ENCODE measurements at places on chromosomes 5 and 9.

- peak; percentile 59 for DNase-seq
These were observed 21.5 kb downstream of the BTF3 start for GRCh38 chr5:73519531-73520283.

- no peak for DNase-seq
These were observed 136.5 kb downstream of the STK32A start for GRCh38 chr5:147371290-147371689.

DNA sequence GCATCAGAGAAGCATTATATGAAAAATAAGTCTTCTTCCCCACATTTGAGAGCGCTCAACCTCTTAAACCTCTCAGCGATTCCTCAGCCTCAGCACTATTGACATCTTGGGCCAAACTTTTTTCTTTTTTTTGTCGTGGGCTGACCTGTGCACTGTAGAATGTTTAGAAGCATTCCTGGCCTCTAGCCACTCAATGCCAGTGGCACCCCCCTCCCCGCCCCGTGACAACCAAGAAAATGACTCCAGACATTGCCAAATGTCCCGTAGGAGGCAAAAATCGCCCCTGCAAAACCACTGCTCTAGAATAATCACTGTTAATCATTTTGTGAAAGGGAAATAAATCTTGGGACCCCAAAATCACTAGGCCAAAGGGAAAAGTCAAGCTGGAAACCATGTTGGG, 129.1 kb upstream of the BOD1 start:
- DNase-seq: no peak

DNA sequence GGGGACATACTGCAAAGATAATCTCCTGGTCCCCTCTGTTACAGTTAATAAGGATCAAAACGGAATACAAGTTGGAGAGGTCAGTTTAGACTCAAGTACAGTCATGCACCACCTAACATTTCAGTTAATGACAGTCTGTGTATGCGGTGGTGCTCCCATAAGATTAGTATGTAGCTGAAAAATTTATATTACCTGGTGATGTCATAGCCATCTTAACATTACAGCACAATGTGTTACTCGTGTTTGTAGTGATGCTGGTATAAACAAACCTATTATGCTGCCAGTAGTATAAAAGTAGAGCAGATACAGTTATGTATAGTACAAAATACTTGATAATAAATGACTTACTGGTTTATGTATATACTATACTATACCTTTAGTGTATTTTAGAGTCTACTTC, 207.9 kb downstream of the GDNF start:
- no peak for DNase-seq

- no peak for DNase-seq
These were observed 186.6 kb downstream of the HINT1 start for GRCh38 chr5:130978475-130978874.

DNA sequence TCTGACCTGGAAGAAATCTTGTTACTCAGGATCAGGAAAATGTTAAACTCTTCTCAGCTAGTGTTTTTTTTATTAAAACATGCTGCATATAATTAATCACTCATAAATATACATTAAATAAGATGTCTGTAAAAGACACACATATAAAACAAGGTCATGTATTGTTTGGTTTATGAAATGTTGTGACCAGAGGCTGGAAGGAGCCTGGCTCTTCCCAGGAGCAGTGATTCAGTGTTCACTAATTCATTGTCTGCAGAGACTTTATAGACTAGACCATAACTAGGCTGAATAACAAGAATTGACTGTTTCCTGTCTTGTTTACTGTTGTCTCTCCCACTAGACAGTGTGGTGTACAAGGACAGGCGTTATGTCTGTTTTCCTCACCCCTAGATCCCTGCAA, 49.1 kb upstream of the ANKRD55 start:
- no peak for DNase-seq

- DNase-seq: peak; percentile 8
These were observed 133.7 kb downstream of the DMAC1 start for GRCh38 chr9:7665874-7666273.

DNA sequence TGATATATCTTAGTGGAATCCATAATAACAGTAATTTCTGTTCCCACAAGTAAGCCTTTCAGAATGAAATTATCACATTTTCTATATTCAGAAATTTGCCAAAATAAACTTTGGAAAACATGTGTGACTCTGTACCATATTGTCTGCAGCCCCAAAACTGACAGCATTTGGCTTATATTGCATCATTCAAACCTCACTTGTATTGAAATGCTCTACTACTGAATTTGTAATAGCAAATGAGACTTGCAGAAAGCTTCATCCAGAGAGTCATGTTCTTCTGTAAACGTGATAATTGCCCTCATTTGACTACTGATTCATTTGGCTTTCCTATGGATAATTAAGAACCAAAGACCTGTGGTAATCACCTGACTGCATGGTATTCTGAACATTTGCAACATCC, 1249.5 kb upstream of the CDH18 start:
- no peak for DNase-seq

DNA sequence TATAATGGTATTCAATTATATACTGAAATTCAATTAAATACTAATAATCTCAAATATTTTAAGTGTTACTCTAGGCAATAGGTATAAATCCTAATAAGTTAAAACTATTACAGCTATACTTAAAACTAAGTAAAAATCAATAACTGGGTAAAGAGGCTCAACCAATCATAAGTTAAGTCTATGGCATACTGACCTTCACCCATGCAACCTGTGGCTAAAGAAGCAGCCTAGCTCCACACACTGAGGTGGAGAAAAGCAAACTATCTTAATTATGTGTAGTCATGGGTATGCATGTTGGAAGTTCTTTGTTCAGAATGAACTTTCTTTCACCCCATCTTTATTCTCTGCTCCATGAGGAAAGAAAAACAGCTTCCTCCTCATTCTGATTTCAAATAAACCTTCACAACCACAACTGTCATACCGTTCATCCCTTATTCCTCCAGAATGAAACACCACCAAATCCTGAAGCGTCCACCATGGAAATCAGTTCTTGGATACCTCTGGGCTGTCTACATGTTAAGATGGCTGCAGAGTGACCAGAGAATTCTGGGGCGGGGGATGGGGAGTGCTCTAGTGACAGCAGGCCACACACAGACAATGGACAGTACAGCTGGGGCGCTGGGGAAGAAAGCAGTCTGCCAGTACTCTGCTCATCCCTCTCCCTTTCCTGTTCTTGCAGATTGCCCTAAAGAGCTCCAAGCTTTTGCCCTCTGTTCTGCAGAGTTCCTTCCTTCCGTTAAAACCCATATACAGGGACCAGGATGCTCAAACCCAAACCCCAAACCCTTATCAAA, 62.3 kb downstream of the RIGI start:
- DNase-seq: no peak

GRCh38 chr9:127660886-127661741, 45.7 kb upstream of the CFAP157 start:
- DNase-seq: no peak

- no peak for DNase-seq
These were observed 17.9 kb downstream of the CSF1R start for GRCh38 chr5:150068472-150068871.

GRCh38 chr5:154273028-154273617, 82.6 kb downstream of the GALNT10 start:
- DNase-seq: no peak

DNA sequence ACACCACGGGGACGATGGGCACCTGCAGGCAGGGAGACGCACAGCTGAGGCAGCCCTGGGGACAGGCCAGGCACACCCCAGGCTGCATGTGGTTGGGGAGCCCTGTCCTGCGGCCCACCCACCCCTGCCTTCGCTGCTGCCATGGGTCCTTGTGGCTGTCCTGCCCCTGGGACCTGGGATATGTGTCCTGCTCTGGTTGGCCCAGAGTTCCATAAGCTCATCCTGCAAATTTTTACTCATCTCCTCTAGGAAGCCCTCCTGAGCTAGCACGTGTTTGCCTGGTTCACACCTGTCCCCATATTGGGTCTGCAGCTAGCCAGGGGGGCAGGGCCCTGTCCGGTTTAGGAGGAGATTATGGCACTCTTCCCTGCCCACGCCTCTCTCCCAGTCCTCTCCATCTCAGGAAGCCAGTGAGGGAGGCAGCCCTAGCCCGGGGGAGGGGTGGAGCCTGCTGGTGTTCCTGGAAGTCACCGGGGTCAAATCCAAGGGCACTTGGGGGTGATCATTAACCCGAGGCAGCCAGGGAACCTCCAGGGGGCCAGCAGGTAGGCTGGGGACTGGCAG, 12.2 kb downstream of the EGFL7 start:
- no peak for DNase-seq

DNA sequence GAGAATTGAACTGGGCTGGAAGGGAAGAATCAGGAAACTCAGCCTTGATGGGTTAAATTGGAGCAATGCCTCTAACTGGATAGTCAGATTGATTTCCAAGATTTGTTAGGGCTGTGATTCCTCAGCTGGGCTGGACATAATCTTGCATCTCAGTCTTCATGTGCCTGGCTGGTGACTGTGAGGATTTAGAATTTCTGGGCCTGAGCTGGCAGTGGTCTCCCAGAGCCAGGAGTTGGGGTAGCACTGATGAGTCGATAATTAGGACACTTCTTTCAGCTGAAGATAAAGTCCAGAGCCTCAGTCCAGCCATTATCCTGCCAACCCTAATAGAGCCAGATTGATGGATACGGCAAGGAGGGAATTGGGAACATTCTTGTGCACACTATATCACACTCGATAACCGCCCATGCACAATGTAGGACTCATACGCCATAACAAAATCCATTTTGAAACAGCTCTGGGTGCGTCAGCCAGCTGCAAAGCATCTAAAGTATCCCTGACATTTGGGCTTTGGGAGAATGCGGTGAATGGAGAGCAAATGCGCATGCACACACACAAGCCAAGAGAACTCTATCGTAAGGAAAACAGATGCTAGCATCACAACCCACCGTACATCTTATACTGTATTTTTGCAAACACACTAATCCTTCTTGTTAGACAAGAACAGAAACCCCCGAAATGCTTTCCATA, 405.1 kb upstream of the KLF4 start:
- no peak for DNase-seq

DNA sequence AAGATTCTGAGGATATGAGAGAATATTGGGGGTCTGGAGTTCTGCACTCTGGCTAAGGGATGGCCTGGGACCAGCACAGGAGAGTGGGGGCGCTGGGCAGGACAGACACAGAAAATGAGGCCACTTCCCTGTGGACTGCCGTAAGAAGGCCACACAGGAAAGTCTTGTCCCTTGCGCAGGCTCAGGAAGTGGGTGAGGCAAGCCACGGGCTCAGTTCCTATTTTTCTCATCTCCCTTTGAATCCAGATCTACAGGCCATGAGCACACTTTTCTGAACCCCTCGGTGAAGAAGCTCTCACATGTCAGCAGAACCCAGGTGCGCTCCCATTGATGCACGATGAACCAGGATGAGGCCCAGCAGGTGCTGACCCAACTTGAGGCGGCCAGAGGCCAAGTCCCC, 207.4 kb downstream of the AGTPBP1 start:
- no peak for DNase-seq

DNA sequence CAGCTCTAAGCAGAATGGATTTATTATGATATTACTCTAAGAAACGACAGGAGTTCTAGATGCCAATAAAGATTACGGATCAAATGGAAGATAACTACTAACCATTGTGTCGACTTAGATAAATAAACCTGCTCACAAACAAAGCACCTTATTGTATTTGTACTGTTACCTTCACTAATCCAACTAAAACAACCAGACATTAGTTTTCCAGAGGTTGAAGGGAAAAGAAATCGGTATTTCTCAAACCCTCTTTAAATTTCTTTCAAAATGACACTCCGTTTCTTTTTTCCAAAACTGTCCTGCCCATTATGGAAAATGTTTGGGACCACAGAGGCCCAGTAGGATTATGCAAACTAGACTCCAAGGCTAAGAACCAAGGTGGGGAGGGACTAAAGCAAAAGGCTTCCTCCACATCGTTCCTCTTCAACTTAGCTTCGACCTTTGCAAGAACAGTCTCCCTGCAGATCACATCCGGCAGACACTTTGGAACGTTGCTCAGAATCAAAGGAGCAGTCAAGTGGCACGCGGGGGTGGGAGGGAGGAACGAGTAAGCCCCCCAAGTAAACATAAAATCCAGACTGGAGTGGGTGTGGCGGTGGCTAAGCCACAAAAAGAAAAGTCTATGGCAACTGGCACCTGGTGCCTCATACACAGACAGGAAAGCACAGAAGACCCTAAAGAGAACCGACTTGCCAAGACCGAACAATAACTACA, 2.7 kb downstream of the MLLT3 start:
- no peak for DNase-seq

- DNase-seq: no peak
These were observed 145.6 kb downstream of the XRCC4 start for GRCh38 chr5:83222906-83223305.

- no peak for DNase-seq
These were observed 6.6 kb downstream of the PCDH12 start for GRCh38 chr5:141951332-141951781.

Data from NT2/D1 (cell line).